ENCODE measurements at places on chromosomes 12 and 14.

- no peak for DNase-seq
Measured at GRCh38 chr12:90390947-90391346, 564.0 kb downstream of the CCER1 start.

DNA sequence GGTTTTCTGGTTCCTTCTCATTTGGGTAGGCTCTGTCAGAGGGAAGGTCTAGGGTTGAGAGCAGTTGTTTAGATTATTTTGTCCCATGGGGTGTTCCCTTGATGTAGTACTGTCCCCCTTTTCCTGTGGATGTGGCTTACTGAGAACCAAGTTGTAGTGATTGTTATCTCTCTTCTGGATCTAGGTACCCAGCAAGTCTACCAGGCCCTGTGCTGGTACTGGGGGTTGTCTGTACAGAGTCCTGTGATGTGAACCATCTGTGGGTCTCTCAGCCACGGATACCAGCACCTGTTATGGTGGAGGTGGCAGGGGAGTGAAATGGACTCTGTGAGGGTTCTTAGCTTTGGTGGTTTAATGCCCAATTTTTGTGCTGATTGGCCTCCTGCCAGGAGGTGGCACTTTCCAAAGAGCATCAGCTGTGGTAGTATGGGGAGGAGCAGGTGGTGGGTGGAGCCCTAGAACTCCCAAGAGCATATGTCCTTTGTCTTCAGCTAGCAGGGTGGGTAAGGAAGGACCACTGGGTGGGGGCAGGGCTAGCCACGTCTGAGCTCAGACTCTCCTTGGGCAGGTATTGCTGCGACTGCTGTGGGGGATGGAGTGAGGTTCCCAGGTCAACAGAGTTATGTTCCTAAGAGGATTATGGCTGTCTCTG is 179.3 kb upstream of the BTG1 start:
- DNase-seq, result no peak

GRCh38 chr14:35435177-35435576 is 30.6 kb upstream of the NFKBIA start:
- DNase-seq, result no peak

- no peak for DNase-seq
Measured at GRCh38 chr12:57895389-57896114, 45.8 kb upstream of the ATP23 start.

- no peak for DNase-seq
Measured at GRCh38 chr12:24741216-24741615, 207.7 kb downstream of the BCAT1 start.

DNA sequence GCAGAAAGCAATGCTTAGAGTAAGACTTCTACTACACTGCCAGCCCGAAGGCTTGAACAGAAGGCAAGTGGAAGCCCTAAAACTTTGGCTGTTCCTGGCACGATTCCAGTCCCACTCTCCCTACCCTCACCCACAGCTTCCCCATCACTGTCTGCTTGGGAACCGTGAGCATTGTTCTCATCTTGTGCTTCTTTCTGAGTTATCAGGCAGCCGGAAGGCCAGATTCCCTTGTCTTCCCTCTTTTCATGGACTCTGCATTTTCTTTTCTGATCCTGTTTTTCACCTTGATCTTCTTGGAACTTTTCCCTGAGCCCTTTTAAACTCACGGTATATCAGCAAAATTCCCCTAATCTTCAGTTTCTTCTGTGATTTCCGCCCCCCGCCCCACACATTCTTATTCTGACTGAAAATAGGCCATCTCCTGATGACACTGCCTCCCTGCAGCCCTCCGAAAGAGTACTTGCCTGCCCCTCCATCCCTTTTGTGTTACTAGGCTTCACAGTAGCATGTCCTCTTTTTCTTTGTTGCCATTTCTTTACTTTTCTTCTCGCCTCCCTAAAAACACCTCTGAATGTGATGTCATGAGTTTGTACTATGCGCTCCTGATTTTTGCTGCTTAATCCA is 29.9 kb downstream of the RCOR1 start:
- DNase-seq, result no peak

GRCh38 chr12:124797321-124797720 is 66.3 kb downstream of the SCARB1 start:
- no peak for DNase-seq

- no peak for DNase-seq
Measured at GRCh38 chr14:24264298-24264697, 1.3 kb upstream of the TGM1 start.

DNA sequence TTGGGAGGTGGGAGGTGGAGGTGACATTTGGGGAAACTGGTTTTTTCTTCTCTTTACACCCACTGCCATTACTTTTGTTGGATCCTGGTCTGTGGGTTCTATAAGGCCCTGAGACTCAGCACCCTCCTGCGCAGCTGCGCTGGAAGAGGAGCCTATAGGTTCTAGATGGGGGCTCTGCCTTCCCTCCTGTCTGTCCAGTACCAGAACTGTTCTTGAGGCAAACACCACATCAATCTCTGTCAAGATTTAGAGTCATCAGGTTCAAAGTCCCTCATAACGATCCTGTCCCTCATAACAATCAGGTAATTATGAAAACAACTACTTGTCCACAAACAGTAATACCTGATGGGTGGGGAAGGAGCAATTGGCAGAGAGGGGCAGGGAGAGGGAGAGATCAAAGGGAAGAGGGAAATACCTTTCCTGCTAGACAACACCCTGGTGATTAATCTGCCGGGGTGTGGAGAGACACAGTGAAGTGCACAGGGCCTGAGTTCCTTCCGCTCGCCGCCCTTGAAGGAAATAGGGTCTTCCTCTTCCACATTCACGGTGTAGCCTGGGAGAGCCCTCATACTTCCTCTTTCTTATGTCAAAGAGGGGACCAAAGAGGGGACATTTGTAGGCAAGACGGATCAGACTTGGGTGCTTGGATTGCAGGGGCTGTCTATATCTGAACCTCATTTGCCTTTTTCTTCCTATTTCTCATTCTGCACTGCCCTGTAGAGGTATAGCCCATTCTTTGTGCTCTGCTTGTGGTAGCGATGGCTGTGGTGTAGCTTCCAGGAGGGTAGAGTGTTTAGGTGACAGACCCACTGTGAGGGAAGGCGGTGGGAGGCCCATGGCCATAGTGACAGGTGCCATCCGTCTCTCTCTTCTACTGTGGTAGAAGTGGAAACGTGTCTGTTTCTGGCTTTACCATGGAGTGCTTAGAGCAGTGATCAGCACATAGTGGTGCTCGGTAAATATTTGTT is 12.6 kb downstream of the GPRC5A start:
- DNase-seq, result no peak

DNA sequence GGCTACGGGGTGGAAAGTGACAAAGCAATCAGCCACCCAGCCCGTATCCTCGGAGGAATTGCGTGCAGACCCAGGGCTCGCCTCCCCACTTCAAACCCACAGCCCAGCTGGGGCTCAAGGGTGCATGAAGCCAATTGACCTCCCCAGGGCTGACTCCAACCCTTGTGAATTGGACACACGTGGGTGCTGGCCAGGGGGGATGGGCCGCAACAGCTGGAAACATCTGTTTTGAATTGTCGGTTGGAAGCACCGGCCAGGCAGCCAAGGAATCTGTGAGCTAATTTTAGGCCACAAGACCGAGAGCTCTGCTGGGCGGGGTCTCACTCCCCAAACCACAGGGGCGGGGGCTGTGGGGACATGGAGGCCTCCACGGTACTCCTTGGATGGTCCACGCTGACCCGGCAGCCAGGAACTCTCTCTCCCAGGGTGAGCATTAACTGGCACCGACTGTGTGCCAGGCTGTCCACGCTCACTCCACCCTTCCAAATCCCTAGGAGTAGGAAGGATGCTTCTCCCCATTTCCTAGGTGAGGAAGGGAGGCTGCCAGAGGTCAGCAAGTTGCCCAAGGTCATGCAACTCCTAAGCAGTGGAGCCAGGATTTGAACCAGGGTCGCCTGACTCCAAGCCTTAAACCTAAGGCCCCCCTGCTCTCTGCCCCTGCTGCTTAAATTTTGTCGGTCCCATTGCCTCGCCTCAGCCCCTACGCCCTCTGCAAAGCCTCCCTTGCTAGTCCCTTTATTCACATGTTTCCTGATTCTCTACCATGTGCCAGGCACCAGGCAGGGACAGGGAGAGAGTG is 11.9 kb upstream of the TMEM119 start:
- DNase-seq, result peak; percentile 91

GRCh38 chr12:64582114-64582513 is 28.2 kb upstream of the RASSF3 start:
- no peak for DNase-seq

DNA sequence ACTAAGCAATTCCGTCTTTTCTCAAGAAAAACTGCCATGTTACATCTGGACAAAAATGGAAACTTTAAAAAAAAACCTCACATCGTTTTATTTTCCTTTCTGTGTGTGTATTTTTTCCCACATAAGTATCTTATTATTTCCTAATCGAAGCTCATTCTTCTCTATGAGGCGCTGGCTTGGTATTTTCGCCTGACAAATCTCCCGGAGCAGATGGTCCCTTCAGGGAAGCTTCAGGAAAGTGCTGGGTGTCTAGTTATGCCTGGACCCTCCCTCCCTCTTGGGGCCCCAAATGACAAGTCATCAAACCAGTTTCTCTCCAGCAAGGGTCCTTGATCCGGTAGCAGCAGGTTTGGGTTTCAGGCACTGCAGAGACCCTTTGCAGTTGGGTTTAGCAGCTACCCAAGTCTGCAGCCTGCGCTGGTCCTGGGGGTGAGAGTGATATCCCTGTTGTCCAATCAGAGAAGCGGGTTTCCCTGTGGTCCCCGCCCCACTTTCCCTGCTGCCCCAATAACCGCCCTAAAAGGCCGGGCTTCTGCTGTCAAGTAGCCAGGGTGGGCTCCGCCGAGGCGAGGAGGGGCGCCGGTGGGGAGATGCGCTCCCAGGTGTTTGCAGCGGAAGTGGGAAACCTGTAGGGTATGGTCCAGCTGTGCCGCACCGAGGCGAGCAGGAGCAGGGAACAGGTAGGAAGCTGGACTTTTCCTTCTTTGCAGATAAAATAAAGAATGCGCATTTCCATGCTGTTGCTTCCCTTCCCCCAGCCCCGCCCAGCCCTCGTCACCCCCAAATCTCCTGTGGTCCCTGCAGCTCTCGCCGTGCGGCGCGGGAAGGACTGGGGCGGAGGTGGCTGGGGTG is at the start of gene CNTN1:
Gene CNTN1, plus strand, starts transcription at position 527 of the 852 bp plus-strand sequence.
- peak; percentile 83 for DNase-seq

- peak; percentile 48 for DNase-seq
Measured at GRCh38 chr12:75560167-75560566, 48.8 kb upstream of the KRR1 start.

- DNase-seq, result no peak
Measured at GRCh38 chr12:105454688-105455087, 124.2 kb downstream of the C12orf75 start.

DNA sequence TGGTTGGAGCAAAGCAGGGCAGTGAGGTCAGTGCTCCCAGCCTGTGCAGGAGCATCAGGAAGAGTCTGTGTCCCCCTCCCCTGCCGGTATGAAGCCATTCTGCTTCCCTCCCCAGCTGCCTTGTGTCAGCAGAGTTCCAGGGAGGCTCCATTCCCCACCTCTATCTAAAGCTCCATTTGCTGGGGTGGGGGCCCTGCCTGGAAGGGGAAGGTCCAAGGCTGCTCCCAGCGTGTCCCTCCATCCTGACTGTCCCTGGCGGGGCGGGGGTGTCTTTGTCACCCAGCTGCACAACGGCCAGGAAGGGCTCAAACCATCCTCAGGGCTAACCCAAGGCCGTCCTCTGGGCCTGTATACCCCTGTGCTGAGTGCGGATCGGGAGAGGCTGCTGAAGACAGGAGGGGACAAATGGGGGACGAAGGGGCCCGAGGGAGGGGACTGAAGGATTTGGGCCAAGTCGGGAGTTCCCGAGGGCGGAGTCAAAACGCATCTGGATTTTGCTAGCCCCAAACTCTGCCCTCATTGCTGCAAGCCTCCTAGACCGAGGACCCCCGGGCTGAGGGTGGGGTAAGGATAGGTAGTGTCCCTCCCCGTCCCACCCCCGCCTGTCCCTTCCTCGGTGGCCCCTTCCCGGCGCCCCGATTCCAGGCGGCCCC is 748 bp upstream of the ACVRL1 start:
- DNase-seq, result peak; percentile 30

GRCh38 chr12:31408763-31409162 is 82.8 kb upstream of the SINHCAF start:
- DNase-seq, result no peak

- DNase-seq, result peak; percentile 25
Measured at GRCh38 chr14:67331368-67332125, 28.1 kb downstream of the ATP6V1D start.

GRCh38 chr12:57764662-57765002 is 2.2 kb downstream of the CYP27B1 start:
- no peak for DNase-seq

- no peak for DNase-seq
Measured at GRCh38 chr14:29233188-29233587, 466.6 kb downstream of the FOXG1 start.

GRCh38 chr14:96757456-96757855 is 39.7 kb upstream of the VRK1 start:
- DNase-seq, result no peak

- DNase-seq, result no peak
Measured at GRCh38 chr12:106867651-106868050, 88.1 kb upstream of the TMEM263 start.

Data from AG20443 (cell line).